CD4-positive, alpha-beta T cell treated with Interleukin-17A for 1 hour (primary cell): ENCODE measurements at places on chromosomes 13 and 19.

GRCh38 chr19:45130888-45131615 lies 29.7 kb downstream of the NKPD1 start:
- DNase-seq = no peak

DNA sequence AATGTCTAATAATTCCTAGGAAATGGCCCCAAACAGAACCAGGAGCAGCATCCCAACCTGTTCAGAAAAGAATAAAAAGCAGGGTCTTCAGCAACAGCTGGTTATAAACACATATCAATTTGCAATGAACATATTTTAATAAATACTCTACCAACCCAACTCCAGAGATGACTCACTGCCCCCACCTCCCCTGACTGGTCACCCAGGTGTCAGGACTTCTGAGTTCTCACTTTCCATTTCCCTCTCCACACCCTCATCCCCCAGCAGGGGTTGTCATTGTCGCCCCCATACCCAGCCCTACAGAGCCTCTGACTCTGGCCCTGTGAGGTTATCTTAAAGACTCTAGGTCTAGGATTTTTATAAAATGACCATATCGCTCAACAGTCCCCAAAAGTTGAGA lies 6.9 kb downstream of the SERPINE3 start:
- DNase-seq = no peak

DNA sequence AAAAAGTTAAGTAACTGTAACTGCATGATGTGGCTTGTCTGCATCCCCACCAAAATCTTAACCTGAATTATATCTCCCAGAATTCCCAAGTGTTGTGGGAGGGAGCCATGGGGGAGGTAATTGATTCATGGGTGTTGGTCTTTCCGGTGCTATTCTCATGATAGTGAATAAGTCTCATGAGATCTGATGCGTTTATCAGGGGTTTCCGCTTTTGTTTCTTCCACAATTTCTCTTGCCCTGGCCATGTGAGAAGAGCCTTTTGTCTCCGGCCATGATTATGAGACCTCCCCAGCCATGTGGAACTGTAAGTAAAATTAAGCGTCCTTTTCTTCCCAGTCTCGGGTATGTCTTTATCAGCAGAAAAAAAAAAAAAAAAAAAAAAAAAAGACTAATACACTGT lies 385.8 kb downstream of the SLITRK1 start:
- no peak for DNase-seq

DNA sequence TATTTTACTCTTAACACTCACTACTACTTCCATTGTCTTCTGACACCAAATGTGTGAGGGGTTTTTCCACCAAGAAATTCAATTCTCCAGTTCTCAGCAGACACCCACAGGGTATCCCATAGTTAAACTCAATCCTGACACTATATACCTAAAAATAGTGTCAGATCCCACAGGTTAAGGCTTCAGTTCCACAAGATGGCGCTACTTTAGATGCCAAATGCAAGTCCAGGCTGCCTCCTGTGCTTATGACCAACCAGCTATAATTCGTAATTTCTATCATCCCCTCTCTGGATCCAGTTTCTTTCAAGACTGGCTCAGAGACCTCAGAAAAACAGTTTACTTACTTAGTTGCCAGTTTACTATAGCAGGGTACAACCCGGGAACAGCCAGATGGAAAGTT lies 1146.2 kb upstream of the SPRY2 start:
- no peak for DNase-seq

DNA sequence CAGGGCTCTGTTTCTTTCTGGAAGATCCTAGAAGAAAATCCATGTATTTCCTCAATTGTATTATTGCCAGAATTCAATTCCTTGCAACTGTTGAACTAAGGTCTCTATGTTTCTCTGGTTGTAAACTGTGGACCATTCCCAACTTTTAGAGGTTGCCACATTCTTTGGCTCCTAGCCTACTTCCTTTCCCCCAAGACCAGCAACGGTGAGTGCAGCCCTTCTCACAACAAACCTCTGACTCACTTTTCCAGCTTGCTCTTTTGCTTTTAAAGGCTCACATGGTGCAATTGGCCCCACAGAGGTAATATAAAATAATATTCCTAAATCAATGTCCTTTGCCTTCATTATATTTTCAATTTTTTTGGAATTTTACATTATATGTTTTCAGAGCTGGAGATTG lies 371.3 kb downstream of the SLITRK5 start:
- no peak for DNase-seq

GRCh38 chr13:33284031-33284430 lies 1.5 kb downstream of the STARD13 start:
- no peak for DNase-seq

GRCh38 chr19:30403203-30403985 lies 31.2 kb downstream of the ZNF536 start:
- DNase-seq = no peak

- no peak for DNase-seq
These were observed 5.5 kb upstream of the POU4F1 start for GRCh38 chr13:78608688-78609463.

GRCh38 chr19:3121396-3121795 lies 14.4 kb upstream of the GNA15 start:
- DNase-seq = no peak
